ENCODE measurements at places on chromosomes 5 and 9. TPM values are rescaled to one million over a fixed set of nuclear protein-coding genes. Genes with fewer than 3 reads are reported as not detected.

- no peaks in the 10 kb centered on the region for H3K27me3 ChIP-seq
- no peak overlapping the region for H3K4me3 ChIP-seq
- no peak for DNase-seq
- no peaks in the 10 kb centered on the region for H3K4me1 ChIP-seq
- H3K36me3 ChIP-seq = no peaks in the 10 kb centered on the region
- no peak overlapping the region for H3K27ac ChIP-seq
These were observed 532.2 kb upstream of the WWC1 start for GRCh38 chr5:167759057-167759821.

The GPR21 gene
- total RNA-seq = 1.0 TPM

- no peaks in the 10 kb centered on the region for H3K36me3 ChIP-seq
- no peak overlapping the region for H3K4me3 ChIP-seq
- H3K27ac ChIP-seq = no peak overlapping the region
- no peak for DNase-seq
- no peaks in the 10 kb centered on the region for H3K27me3 ChIP-seq
These were observed 128.2 kb upstream of the VCAN start for GRCh38 chr5:83343299-83343698.

The NR6A1 gene
- total RNA-seq = 1.8 TPM

The ENTREP1 gene
- total RNA-seq = not detected

- H3K4me3 ChIP-seq = peak overlapping the region; percentile 47
- H3K4me1 ChIP-seq = peaks cover 62% of the 10 kb centered on the region
- peaks cover 36% of the 10 kb centered on the region for H3K36me3 ChIP-seq
These were observed 1.7 kb downstream of the SMIM33 start for GRCh38 chr5:139472386-139473030.

The RALGPS1 gene
- total RNA-seq = 3.1 TPM

The HTR4 gene
- total RNA-seq = not detected

The C1QTNF3 gene
- 1.7 TPM for total RNA-seq

The UCK1 gene
- total RNA-seq = 22.4 TPM

DNA sequence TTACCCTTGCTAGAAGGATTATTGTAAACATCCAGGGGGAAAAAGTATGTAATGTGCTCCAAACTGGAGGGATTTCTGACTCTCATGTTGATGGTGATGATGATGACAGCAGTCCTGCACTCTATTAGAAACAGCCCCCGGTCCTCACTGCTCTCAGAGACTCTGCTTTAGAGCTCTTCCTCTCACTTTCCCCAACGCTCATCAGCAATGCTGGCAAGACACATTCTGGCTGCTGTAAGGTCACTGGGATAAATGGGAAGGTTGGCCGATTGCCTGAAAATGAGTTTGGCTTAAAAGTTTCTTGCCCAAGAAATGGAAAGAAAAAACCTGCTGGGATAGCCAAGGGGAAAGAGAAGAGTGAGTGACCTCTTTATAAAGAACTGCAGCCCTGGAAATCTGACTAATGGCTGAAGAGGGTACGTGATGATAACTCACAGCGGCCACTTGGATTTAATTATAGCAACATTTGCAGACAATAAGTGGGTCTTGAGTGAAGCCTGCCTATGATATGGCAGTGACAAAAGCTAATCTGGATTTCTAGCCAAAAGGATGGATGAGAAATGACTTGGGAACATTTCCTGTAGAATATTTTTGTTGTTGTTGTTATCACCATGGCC lies 235.8 kb downstream of the TMEM38B start:
- H3K36me3 ChIP-seq = no peaks in the 10 kb centered on the region
- H3K4me1 ChIP-seq = no peaks in the 10 kb centered on the region
- no peak for DNase-seq
- no peak overlapping the region for H3K4me3 ChIP-seq

The PCA3 gene
- total RNA-seq = not detected

DNA sequence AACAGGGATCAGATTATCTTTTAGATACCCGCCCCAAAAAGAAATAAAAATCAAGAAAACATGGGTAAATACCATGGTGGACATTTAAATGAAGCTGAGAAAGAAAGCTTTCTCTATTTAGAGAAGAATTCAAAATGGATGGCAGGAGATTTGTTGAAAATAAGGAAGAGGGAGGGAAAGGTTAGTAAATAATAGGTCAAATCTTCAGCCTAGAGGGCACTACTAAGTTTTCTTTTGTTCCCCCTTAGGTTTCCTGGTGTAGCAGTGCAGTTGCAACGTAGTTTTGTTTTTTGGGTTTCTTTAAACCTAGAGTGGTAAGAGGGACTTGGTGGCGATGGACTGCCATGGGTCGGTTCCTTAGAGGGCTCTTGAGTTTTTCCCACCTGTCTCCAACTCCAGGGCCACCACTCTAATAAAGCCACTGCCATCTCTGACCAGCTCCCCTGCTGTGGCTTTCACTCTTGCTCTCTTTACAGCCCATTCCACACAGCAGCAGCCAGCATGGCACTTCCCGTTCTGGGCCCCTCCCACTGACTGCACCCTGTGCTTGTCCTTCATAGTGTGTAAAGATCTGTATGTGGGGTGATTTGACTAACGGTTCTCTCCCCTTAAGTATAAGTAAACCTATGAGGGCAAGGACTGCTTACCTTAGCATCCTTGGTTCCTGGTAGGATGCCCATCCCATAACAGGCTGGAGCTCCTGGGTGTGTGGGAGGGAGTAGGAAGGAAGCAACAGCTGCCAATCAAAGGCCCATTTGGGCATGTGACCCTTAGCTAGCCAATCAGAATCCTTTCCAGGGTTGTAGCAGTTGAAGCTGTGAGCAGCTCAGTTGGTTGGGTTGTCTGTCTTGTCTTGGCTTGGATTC lies 118.3 kb downstream of the SLC1A3 start:
- peaks cover 19% of the 10 kb centered on the region for H3K4me1 ChIP-seq
- peaks cover 2% of the 10 kb centered on the region for H3K27me3 ChIP-seq
- H3K4me3 ChIP-seq = peak overlapping the region; percentile 75
- peak overlapping the region; percentile 72 for H3K27ac ChIP-seq
- peaks cover 3% of the 10 kb centered on the region for H3K36me3 ChIP-seq

DNA sequence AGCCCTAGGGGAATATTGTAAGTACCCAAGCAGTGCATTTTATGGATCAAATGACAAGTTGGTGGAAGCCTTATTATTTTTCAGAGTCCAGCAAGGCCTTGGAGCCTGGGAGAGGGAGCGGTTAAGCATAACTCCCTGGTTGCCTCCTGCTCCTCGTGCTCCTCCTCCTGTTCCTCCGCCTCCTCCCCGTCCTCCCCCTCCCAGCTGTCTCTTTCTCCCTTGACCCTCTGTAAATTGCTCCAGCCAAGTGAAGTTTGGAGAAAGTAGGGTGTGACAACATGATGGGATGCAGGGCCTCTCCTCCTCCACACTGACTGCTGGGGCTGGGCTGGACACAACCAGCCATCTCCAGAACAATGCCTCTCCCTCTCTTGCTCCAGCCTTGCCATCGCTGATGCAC lies 586.9 kb downstream of the CCDC171 start:
- H3K4me1 ChIP-seq = no peaks in the 10 kb centered on the region
- no peaks in the 10 kb centered on the region for H3K27me3 ChIP-seq
- H3K36me3 ChIP-seq = no peaks in the 10 kb centered on the region
- H3K27ac ChIP-seq = no peak overlapping the region
- DNase-seq = no peak

- no peak overlapping the region for H3K4me3 ChIP-seq
- no peaks in the 10 kb centered on the region for H3K36me3 ChIP-seq
- no peaks in the 10 kb centered on the region for H3K4me1 ChIP-seq
- H3K27ac ChIP-seq = no peak overlapping the region
- H3K27me3 ChIP-seq = peaks cover 20% of the 10 kb centered on the region
These were observed 32.6 kb downstream of the NKX2-5 start for GRCh38 chr5:173202266-173202875.

The FGFR4 gene
- 1.2 TPM for total RNA-seq

GRCh38 chr5:161562446-161562845 lies 15.9 kb upstream of the GABRB2 start:
- H3K36me3 ChIP-seq = no peaks in the 10 kb centered on the region
- no peaks in the 10 kb centered on the region for H3K4me1 ChIP-seq
- H3K4me3 ChIP-seq = no peak overlapping the region
- H3K27ac ChIP-seq = no peak overlapping the region
- H3K27me3 ChIP-seq = no peaks in the 10 kb centered on the region

DNA sequence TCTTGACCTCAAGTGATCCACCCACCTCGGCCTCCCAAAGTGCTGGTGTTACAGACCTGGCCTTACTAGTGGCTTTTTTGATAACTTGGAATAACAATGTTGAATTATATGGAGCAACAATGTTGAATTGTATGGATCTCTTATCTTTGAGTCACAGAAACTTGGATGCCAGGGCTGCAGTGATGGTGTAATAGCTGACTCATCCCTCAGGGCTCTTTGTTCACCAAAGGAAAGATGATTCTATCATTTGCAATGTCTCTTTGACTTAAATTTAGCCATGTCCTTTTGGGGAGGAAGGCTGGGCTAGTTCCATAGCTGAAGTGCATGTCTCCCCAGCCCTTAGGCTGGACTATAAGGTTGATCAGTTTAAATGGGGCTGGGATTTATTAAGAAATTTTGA lies 172.3 kb downstream of the PDZD2 start:
- H3K27ac ChIP-seq = no peak overlapping the region
- DNase-seq = no peak

DNA sequence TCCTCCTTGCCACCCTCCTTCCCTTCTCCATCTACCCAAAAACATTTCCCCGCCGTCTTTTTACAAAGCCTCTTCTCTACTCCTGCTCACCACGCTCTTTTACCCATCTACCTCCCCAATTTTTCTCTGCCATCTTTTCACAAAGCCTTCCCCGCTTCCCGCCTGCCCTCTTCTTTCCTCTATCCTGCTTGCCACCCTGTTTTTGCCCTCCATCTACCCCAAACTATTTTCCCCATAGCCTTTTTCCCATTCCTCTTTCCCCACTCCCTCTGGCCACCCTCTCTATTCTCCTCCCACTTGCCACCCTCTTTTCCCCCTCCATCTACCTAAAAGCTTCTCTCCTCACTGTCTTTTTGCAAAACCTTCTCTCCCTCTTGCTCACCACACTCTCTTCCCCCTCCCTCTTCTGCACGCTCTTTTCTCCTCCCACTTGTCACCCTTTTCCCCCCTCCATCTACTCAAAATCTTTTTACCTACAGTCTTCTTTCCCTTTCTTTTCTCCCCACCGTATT lies 19.4 kb upstream of the TRIM52 start:
- H3K27me3 ChIP-seq = peaks cover 9% of the 10 kb centered on the region
- no peak for DNase-seq
- H3K4me3 ChIP-seq = no peak overlapping the region
- no peaks in the 10 kb centered on the region for H3K4me1 ChIP-seq
- H3K27ac ChIP-seq = no peak overlapping the region

The FCHO2 gene
- 1.6 TPM for total RNA-seq

DNA sequence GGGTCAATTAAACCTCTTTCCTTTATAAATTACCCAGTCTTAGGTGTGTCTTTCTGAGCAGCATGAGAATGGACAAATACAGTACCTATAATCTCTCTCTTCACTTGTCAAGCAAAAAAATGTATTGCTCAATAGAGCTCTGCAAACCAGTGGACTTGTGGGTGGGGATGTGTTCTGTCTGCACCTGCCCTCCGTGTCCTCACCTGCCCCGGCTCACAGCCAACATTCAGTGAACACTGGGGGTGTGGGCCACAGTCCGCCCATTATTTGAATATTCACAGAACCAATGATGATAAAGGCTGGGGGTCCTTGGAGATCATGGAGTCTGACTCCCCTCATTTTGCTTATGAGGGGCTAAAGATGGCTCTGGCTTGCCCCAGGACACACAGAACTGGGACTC lies 36.9 kb upstream of the MED27 start:
- H3K27me3 ChIP-seq = peaks cover 15% of the 10 kb centered on the region
- H3K36me3 ChIP-seq = no peaks in the 10 kb centered on the region
- H3K4me1 ChIP-seq = no peaks in the 10 kb centered on the region
- H3K4me3 ChIP-seq = no peak overlapping the region
- DNase-seq = no peak
- H3K27ac ChIP-seq = no peak overlapping the region
